ENCODE measurements at places on chromosomes 2 and 18.
A peak's percentile ranks its signal among the peaks of the same experiment; 100 is the strongest.

- DNase-seq = no peak
These were observed 395.1 kb downstream of the FBXO15 start for GRCh38 chr18:73752546-73752945.

DNA sequence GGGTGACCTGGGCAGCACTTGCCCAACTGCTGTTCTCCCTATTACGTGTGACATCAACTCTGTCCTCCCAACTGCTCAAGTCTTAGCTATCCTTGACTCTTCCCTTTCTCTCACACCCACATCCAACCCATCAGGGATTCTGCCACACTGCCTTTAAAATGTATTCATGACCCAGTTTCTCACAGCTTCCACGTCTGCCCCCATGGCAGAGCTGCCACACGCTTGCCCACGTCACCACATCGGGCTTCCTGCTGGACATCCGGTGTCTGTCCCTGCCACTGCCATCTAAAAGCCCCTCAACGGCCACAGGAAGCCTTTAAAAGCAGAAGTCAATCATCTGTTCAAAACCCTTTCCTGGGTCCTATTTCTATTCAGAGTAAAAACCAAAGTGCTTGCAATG, 233.1 kb upstream of the POU3F3 start:
- DNase-seq = no peak

DNA sequence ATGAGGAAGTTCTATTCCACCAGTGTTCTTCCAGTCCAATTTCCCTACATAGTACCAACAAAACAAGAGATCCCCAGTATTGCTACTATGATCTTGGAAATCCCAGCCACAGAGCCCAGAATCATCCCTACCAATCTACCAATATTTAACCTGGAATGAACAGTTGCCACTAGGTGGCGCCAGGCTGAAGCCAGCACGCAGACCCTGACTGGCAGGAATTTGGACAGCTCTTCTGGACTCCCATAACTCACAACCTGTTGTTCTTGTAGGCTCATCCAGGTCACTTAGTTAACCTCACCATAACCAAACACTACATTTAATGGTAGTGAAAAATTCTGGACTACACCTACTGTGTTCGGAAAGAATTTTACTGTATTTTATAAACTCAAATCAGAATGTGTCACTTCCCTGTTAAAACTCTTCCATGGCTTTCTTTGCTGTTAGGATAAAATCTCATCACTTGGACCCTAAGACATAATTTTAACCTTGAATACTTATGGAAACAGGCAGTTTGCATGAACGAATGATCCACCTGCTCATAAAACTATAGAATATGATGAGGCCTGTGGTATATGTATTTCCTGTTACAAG, 59.8 kb upstream of the SLC38A11 start:
- peak; percentile 37 for DNase-seq

DNA sequence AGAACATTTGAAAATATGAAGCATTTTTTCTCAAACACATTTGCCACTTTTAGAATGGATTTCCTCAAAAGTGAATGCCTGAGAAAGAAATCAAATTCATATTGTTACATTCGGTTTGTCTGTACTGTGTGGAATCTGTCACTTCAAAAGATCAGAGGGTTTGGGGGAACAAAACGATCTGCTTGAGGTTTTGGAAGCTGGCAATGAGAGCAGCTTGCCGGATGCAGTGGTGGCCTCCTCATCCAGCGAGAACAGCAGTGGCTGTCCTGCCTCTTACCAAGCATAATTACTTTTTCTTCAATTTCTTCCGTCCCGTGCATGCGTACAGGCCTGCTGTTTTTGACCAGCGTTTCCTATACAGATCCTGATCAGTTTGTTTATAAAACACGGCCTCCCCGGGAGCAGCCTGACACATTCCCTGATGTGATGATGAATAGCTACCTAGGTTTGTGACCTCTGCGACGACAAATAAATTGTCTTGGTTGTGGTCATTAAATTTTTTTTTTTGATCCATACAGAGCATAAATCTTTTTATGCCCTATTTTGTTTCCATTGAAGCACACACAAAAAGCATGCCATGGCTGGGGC, 45.2 kb downstream of the ITGA6 start:
- DNase-seq = no peak

Measured in SK-N-MC (cell line).